Stimulated activated CD8-positive, alpha-beta memory T cell treated with anti-CD3 and anti-CD28 coated beads, Interleukin-2, amount 100 ng/mL, for 1 hour (primary cell): ENCODE measurements at places on chromosomes 12 and 14.

- no peak for DNase-seq
These were observed 3.6 kb upstream of the NPAS3 start for GRCh38 chr14:32934881-32935633.

DNA sequence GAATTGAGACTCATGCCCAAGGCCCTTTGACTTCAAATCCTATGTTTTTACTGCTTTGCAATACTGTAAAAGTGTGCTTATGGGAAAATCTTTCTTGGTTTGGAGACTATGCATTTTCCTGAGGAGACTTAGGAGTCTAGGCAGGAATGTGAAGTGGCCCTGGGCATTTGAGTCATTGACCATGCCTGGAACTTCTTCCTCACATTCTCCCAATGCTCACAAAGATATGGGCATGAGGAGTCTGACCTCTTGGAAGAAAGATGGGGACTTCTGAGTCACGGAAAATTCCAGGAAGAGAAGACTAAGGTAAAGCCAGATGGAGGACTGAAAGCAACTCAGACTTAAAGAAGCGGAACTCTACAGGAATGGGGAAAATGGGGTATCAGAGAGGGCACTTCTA is 38.2 kb upstream of the ZNF641 start:
- DNase-seq, result no peak

DNA sequence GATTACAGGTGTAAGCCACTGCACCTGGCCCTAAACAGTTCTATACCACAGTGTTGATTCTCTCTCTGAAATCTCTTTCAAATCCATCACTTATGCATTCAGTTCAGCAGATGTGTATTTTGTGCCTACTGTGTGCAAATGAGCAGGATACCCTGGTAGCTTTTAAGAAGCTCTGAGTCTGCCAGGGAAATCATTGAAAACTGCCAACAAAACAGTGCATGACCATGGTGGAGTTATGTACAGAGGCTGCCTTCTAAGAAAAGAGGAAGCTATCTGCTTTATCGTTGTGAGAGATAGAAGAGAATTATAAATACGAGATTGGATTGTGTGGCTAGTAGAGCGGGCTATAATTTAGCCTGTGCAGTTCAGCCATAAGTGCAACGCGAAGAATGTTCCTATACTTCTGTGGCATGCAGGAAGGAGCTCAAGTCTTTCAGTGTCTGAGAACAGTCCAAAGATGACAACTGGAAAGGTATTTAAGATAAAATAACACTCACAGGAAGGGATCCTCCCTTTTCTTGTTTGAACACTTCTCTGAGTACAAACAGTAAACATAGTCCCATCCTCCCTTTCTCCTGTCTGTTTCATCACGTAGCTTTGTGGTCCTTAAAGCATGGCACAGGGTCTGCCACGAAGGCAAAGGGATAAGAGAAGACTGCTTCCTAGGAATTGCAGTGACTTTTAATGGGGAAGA is 4.3 kb downstream of the DIP2B start:
- DNase-seq, result no peak

- no peak for DNase-seq
These were observed 1.9 kb downstream of the CCDC177 start for GRCh38 chr14:69572841-69573135.
